Ascending aorta (tissue), 2 donors: ENCODE measurements at places on chromosomes 5 and 9.

DNA sequence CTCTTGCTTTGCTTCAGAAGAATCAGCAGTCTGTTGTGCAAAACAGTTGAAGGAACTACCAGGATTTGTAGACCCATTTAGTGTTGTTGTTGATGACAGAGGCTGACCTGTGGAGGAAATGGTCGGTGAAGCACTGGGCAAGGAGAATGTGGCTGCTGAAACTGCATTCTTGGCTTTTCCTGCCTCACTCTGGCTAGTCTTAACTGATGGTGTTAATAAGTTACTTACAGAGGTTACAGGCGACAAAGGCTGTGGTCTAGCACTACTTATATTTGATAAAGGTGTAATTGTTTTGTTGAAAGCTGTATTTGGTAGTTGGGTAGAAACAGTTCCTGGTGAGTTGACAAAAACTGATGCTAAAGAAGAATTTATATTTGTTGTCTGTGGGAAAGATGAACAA is 31.5 kb downstream of the MLANA start:
- DNase-seq = no peak

DNA sequence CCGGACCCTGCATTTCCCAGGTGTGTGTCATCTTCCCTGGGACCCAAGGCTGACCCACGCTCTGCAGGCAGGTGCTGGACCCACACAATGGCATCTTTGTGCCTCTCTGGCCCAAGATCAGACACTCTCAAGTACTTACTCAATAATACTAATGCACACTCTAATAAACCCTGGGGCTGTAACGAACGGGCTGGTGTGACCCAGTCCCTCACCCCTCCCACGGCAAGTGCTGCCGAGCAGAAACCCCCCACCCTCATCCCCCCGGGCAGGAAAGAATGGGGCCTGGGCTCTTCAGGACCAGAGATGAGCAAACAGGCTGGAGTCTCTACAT is 1.1 kb upstream of the OBP2B start:
- no peak for DNase-seq

- DNase-seq = no peak
Measured at GRCh38 chr5:157469687-157470086, 9.7 kb downstream of the NIPAL4 start.

DNA sequence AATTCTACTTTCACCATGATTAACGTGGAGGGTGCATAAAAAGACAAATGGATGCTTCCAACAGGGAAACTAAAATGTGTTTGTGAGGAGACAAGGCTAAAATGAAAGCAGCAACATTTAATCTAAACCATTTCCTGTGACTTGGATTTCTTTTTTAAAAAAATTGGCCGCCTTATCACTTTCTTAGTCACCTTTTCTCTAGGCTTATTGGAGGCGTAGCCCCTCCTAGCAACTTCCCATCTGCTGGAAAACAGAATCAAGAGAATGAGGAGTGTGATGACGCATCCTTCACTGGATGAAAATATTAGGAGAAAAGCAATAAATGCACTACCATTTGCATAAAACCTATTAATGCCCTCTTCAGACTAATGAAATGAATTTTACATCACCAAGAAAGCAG is 791 bp upstream of the GPR150 start:
- DNase-seq = no peak

GRCh38 chr5:93715761-93716160 is 25.6 kb downstream of the POU5F2 start:
- no peak for DNase-seq

- DNase-seq = peak; percentile 54
Measured at GRCh38 chr9:134206311-134207300, 42.2 kb upstream of the RNU6ATAC start.

DNA sequence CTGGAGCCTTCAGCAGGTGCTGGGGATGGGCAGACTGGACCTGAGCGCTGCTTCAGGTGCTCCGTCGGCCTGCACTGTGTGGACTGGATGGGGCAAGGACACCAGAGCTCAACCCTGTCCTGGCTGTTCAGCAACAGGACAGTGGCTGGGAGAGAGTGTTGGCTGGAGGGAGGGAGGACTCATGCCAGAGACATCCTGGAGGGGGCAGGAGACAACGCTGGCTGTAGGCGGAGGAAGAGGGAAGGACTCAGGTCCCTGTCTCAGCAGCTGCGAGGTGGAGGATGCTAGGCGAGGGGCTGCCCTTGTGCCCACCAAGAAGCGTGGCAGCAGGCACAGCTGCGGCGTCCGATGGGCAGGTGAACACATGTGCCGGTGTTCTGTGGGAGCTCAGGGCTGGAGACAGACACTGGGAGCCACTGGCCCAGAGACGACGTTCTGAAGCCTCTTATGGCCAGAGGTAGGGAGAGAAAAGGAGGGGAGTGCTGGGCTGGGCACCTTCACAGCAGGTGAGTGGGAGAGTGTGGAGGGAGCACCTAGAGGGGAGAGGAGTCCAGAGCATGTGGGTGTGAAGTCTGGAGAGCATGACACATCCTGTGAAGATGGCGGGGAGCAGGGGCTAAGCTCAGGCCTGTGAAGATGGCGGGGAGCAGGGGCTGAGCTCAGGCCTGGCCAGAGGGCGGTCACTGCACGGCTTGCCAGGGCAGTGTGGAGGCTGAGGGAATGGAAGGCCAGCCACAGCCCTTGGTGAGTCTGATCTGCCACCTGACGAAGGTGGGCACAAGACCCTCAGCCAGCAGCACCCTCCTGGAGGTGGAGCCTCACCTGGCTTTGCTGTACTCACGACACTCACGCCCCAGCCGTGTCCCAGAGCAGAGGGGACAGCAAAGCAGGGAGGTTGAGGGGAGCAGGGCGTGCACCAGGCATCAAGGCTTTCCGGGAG is 79.1 kb upstream of the FCN1 start:
- no peak for DNase-seq

GRCh38 chr5:88660264-88660946 is 222.6 kb downstream of the MEF2C start:
- DNase-seq = no peak
